Stimulated activated CD4-positive, alpha-beta T cell treated with anti-CD3 and anti-CD28 coated beads, Interleukin-2, amount 100 ng/mL, for 48 hours (primary cell): ENCODE measurements at places on chromosomes 13 and 19.
A peak's percentile ranks its signal among the peaks of the same experiment; 100 is the strongest.

DNA sequence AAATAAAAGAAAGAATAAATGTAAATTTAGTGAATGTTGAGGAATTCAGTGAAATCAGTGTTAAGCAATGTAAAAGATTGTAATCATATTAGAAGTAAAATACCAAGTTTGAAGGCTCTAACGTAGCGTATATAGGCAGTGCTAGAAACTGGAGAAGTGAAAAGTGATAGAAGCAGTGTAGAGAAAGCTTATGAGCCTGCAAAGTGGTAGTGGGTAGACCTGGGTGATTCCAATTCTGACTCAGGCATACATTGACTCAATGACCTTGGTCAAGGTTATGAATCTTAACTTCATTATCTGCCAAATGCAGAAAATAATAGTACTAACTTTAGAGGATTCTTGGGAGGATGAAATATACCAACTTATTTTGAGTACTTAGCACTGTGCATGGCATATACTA, 4.1 kb downstream of the SLC10A2 start:
- no peak for DNase-seq

DNA sequence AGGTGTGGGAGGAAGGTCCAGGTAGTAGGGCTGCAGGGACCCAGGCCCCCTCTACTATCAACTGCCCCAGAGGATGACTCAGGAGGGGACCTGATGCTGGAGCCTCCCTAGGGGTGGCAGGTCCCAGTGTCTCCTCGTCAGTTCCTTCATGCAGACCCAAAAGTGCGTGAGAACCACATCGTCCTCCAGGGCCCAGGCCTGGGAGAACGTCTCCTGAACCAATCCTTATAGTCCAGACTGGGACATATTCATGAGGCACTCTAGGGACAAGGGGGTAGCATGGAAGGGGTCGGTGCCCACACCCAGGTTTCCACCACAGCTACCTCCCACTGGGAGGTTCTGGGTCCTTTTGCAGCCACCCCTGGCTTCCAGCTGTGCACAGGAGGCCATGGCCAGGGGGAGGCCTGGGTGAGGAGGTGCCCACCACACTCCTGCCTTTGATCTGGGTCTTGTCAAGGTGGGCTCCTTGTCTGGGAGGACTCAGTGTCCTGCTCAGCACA, 38.0 kb upstream of the TPM4 start:
- DNase-seq = no peak

DNA sequence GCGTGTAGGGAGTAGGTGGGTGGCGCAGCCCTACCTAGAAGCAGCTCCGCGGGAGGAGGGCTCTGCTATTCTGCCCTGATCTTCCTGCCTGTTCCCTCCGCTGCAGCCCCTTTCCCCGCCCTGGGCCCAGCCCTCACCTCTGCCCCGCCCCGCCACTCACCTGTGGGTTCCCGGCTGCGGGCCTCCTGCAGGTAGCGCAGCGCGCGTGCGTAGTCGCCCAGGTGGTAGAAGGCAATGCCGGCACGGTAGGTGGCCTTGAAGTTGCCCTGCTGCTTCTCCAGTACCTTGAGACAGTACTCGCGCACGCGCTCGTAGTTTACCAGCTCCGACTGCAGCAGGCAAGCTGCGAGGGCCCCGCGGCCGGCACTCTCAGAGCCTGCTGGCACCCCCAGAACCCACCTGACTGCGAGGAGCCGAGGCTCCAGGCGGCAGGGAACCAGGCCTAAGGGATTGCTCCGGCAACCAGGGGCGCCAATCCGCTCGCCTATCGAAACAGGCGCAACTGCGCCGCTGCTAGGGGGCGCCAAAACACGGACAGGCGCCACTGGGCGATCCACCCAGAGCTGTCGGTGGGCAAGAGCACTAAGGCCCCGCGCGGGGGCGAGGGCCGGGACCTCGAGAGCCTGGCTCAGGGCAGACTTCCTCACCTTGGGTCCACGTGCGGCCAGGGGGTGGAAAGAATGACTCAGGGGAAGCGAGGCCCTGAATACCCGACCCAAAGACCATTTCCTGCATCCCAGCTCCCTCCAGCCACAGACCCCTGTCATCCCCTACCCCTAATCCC, 965 bp downstream of the TTC9B start:
- no peak for DNase-seq

- DNase-seq = peak; percentile 28
These were observed 53.1 kb downstream of the FOXO1 start for GRCh38 chr13:40613192-40613818.

GRCh38 chr13:73984949-73985691, 149.1 kb downstream of the KLF12 start:
- DNase-seq = peak; percentile 59
